ENCODE measurements at places on chromosomes 12 and 14.

GRCh38 chr12:44889926-44890325, 13.8 kb upstream of the NELL2 start:
- no peak for DNase-seq

GRCh38 chr12:131101703-131102492, 148.2 kb downstream of the ADGRD1 start:
- no peak for DNase-seq

DNA sequence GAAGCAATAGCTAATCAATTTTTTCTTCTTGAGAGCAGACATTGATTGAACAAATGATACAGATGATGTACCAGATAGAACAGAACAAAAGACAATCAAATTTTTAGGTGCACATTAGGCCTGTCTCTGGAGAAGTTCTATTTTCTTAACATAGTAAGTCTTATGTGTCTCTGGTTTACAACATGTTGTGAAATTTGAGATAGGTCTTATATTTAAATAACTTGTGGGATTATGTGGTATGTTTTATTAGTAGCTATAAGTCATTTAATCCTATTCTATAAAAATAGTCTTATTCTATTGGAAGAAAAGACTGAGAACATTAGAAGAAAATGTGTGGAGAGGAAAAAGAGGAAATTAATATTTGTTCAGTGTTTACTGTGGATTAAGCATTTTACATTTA, 358.0 kb downstream of the ATP23 start:
- DNase-seq, result no peak

- DNase-seq, result no peak
Measured at GRCh38 chr14:73834261-73834625, 17.4 kb upstream of the PTGR2 start.
